Progenitor cell of endocrine pancreas (in vitro differentiated cells): ENCODE measurements at places on chromosomes 6 and 20.

DNA sequence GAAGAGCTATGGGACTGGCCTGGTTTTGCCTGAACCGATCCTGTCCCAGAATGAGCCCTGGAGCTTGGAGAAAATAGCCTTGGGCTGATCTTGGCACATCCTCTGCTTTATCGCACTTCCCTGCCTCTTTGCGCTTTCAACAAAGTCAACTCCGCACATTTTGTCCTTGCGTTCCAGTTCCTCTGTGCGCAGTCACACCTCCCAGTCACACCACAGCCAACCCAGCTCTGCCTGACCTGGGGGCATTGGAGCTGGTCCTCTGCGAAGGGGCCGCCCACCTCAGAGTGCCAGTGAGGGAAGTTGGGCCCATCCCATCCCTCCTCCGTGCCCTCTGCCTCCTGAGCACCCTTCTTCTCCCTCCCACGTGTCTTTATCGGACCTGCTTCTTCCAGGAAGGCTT lies 16.9 kb upstream of the UQCC2 start:
- no peak for DNase-seq

DNA sequence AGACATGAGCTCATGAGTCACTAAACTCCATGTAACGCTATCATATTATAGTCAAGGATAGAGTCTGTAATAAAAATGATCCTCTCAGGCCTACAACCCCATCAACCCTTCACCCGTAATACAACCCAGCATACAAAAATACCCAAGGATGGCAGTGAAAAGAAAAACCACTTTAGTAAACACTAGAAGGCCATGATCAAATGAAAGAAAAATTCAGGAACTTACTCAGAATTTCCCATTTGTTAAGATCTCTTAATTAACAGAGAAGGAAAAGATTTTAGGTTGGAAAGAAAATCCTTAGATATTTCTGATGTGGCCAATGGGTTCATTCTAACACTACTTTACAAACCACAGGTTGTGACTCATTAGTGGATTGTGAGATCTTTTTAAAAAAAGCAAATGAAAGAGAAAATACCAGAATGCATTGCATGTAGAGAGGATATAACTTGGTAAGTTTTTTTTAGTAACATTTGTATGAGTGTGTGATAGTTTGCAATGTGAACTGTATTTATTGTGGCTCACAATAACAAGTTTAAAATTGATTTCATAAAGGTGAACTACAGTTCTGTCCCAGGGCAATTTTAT lies 8.0 kb upstream of the UBE2J1 start:
- DNase-seq, result no peak

GRCh38 chr6:148720406-148720805 lies 26.4 kb upstream of the UST start:
- no peak for DNase-seq

- no peak for DNase-seq
Observed at GRCh38 chr20:41074441-41074840, 45.8 kb downstream of the TOP1 start.

GRCh38 chr6:56757588-56757984 lies 114.9 kb upstream of the DST start:
- DNase-seq, result no peak

GRCh38 chr20:12815231-12815768 lies 193.5 kb upstream of the SPTLC3 start:
- DNase-seq, result no peak

DNA sequence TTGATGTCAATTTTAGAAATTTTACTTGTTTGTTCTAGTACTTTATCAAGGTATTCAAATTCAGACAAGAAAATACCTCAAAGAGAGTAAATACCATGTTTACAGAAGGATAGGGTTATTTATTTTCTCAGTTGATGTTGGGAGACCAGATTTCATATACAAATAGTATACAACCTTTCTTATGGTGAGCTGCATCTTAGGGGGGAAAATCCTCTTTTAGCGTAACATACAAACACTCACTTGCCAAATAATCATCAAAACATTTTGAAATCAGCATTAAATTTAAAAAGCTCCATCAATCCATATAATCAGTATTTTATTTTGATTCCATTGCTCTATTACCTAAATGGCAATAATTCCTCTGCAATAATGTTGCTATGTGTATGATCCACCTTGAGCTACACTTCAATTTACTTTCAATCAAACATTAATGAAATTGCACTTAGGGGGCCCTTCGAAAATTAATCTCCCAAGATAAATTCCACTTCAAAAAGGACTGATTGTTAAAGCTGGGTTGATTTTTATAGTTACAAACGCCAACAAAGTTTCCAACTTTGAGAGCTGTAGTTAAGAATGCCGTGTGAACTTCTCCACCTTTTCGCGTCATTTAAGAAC lies 2.2 kb downstream of the NKX2-4 start:
- DNase-seq, result no peak

DNA sequence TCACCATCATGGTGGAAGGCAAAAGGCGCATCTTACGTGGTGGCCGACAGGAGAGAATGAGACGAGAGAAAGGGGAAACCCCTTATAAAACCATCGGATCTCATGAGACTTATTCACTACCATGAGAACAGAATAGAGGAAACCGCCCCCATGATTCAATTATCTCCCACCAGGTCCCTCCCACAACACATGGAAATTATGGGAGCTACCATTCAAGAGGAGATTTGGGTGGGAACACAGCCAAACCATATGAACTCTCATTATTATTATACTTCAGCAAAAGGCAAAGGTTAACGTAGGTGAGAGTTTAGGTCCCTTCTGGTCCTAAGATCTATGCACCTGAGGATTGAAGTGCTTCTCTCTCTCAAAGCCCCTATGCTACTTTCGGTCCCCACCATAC lies 2.4 kb upstream of the PFDN4 start:
- no peak for DNase-seq

GRCh38 chr20:8118039-8118438 lies 14.0 kb upstream of the PLCB1 start:
- DNase-seq, result no peak

DNA sequence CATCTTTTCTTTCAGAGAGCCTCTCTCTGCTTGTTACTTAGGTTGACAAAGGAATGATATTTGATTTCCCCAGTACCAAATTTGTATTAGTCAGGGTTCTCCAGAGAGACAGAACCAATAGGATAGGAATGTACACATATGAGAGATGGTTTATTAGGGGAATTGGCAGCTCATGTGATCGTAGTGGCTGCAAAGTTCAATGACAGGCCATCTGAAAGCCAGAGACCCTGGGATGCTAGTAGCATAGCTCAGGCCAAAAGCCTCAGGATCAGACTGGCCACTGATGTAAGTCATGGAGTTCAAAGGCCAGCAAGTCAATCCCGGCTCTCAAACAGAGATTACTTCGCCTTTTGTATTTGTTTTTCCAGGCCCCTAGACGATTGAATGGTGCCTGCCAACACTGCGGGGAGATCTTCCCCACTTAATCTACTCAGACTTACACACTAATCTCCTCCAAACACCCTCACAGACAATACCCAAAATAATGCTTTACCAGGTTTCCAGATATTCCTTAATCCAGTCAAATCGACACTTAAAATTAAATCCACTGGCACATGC lies 215.5 kb downstream of the ALDH8A1 start:
- DNase-seq, result no peak

GRCh38 chr6:110329348-110329713 lies 28.8 kb downstream of the METTL24 start:
- DNase-seq, result no peak

DNA sequence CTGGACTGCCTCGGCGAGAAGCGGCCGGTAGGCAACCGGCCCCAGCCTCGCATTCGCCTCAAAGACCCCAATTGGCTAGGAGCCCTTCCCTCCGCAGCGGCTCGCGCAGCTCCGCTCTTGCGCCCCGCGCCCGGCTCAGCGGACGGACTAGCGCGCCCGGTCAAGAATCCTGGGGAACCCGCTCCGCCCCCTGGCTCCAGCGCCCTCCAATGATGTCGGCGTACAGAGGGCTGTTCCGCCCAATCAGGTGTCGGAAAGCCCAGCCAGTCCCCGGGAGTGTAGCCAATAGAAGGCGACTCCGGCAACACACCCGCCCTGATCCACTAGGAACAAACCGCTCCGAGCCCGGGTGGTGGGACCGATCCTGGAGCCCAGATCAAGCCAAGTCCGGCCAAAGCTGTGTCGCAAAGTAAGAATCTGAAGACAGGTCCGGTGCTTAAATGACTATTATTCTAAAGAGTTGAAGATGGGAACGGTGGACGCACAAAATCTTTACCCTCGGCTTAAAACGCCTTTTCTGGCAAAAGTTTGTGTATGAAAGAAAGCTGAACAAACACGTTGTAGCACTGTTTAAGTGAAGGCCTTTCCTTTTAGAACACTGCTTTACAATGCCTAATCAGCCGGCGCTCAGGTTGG lies 132.2 kb downstream of the OGFRL1 start:
- DNase-seq, result peak; percentile 87

GRCh38 chr6:80442366-80442765 lies 335.9 kb downstream of the BCKDHB start:
- no peak for DNase-seq

DNA sequence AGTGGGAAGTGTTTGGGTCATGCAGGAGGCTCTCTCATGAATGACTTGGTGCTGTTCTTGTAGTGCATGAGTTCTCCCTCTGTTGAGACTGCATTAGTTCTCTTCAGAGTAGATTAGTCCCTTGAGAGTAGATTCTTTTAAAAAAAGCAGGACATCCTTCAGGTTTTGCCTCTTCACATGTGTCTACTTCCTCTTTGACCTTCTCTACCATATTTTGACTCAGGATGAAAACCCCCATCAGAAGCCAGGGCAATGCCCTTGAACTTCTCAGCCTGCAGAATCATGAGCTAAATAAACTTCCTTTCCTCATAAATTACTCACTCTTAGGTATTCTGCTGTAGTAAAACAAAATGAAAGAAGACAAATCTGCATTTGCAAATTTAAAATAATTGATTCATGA lies 170.3 kb downstream of the CD109 start:
- no peak for DNase-seq

- DNase-seq, result no peak
Observed at GRCh38 chr20:62181808-62182207, 1.0 kb upstream of the MTG2 start.

DNA sequence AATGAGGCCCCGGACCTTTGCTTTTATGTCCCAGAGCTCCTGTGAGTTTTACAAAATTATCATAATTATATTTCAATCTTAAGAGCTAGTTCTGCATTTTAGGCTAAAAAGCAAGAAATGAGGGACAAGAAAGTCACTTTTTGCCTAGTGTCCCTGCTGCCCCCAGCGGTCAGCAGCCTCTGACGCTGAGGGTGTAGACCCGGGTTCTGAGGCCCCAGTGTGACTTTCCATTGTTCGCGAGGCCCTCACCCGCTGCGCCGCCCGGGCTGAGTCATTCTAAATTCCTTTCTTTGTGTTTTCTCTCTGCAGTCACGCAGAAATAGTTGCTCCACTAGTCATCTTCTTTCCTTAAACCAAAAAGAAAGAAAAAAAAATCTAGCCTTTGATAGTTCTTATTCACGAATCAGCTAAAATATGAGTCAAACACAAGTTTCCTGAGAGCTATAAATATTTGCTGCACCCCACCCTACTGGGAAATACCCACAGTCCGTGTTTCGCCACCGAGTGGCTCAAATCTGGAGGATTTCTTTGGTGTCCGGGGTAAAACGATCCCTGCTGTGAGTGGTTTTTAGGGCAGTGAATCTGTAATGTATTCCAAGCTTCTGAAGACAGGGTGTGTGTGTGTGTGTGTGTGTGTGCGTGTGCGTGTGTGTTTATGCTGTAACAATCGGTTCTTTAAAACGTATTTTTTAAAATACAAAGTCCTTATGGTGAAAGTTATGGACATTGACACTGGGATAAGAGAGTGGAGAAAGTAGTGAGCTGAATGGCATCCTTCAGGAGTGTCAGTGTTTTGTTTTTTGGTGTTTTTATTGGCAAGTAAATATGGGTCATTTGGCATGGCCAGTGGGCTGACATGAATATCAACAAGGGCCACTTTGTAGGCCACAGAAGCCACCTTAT lies 59.7 kb upstream of the EEF1A1 start:
- DNase-seq, result peak; percentile 65

DNA sequence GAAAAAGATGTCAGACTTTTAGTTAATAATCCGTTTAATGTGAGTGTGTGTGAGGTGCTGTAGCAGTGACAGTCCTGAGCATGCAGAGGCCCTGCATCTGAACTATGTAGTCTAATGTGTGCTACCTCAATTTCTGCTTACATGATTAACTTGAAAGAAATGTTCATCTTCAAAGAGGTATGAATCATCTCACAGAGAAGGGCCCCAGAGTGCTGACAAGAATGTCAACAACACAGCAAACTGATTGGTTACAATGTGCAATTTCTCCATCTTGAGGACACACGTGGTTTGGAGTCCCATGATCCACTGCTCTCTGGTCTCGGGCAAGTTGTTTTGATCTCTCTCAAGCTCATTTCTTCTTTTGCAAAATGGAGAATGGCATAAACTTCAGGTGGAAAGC lies 61.7 kb upstream of the EMILIN3 start:
- DNase-seq, result no peak

- no peak for DNase-seq
Observed at GRCh38 chr6:35993150-35993549, 31.3 kb downstream of the SLC26A8 start.

- DNase-seq, result no peak
Observed at GRCh38 chr20:36830791-36831691, 44.9 kb upstream of the TLDC2 start.

DNA sequence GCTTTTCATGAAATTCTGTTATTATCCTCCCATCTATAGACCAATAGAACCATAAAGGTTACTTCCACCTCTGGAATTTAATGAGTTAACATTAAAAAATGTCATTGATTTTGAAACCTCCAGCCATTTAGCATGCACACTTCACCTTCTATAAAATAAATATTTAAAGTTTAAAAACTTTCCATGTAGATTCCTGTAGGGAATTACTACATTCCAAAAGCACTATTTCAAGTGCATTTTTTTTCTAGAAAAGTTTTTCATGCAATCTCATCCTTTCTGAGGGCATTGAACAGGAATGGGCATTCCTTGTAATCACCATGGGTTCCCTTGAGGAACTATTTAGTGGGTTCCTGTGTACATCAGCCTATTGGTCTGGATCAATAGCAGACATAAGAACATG lies 253.8 kb upstream of the RIN2 start:
- no peak for DNase-seq

DNA sequence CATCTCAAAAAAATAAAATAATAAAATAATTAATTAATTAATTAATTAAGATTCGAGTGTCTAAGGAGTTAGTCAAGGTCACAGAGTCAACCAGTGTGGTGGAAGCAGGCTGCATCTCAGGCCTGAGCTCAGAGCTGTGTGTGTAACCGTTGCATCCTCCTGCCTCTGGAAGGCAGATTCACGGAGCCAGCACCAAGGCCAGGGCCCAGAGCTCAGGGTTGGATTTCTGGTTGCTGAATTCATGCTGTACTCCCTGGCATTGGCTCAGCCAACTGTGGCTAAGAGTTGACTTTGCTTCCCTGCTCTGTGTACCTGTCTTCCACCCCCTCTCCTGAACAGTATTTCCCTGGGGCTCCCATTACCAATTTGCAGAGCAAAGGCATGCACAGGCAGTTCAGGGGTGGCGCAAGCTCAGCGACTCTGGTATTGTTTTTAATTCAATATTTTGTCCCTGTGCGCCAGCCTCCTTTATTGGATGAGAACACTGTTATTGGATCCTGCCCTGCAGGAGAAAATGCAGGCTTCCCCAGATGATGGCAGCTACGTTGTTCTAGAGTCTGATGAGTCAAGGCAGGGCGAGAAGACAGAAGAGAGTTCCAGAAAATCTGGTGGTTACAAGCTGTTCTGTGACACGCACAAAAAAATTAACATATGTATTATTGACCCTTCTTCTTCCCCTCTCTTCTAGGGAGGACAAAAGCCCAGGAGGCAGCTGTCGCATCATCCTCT lies 12.3 kb upstream of the CTNNBL1 start:
- DNase-seq, result no peak
